Activated effector memory CD4-positive, alpha-beta T cell treated with anti-CD3 and anti-CD28 coated beads, Interleukin-2, amount 50 U/mL, for 16 hours (primary cell): ENCODE measurements at places on chromosomes 7 and 10.

DNA sequence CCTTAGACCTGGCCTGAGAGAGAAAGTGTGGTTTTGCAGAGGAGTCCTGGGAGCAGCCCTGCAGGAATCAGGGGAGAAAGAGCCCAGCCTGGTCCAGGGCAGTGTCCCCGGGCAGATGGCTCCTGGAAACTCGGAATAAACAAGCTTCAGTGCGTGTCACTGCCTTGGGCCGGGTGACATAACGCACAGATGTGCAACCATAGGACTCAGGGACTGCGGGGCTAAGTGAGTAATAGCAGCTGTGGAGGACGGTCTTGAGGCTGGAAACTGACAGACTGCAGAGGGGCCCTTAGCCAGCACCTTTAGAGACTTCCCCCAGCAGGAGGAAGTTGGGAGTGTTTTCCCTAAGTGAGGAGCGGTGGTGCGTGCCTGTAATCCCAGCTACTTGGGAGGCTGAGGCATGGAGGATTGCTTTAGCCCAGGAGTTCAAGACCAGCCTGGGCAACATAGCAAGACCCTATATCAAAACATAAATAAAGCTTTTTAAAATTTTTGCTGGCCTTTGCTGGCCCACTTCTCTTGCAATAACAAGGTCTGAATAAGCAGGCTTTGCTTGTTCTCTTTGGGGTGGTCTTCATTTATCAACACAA lies 5.3 kb upstream of the CLIP2 start:
- DNase-seq, result no peak

DNA sequence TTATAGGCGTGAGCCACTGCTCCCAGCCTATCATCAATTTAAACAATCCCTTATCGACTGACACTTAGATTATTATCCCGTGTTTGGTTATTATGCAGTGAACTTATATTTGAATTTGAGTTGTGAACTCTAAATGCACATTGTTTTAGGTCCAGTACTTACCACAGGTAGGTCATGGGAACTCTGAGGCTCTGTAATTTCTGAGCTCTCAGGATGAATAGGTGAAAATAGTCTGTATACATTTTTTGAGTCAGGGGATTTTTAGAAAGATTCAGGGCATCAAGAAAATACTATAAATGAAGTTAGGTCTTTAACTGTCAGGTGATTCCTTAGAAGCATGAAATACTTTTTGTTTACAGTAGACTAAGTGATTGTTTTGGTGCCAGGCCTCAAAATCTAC lies 8.8 kb downstream of the CCDC136 start:
- DNase-seq, result no peak

GRCh38 chr7:47763063-47763974 lies 181.4 kb upstream of the TNS3 start:
- no peak for DNase-seq

DNA sequence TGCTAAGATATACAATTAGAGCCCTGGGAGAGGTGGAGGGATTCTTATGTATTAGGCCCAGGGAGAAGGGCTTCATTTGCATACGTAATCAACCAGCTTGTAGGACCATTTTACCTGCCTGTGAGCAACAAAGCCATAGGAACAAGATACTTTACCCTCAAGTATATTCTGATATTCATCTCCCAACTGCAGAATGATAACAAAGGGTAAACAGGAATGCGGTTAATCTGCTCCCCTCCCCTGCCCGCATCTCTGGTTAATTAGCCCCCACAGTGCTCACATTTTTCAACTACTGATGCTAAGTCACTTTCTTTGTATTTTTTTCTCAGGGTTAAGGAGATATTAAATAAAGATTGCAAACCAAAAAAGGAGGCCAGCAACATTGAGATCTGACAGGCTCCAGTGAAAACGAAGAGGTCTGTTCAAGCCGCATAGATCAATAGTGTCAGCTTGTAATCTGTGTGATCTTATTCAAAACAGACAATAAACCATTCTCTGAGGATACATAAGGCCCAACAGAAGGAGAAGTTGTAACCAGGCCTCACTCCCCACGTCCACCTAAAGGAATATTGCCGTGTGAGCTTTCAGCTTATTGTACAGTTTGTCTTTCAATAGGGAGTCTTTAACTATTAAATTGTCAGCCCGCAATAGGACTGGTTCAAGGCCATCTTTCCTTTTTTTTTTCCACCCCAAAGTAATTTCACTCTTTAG lies 203.4 kb downstream of the RAPGEF5 start:
- DNase-seq, result no peak

GRCh38 chr7:134554417-134554966 lies 5.6 kb downstream of the AKR1B15 start:
- DNase-seq, result no peak

DNA sequence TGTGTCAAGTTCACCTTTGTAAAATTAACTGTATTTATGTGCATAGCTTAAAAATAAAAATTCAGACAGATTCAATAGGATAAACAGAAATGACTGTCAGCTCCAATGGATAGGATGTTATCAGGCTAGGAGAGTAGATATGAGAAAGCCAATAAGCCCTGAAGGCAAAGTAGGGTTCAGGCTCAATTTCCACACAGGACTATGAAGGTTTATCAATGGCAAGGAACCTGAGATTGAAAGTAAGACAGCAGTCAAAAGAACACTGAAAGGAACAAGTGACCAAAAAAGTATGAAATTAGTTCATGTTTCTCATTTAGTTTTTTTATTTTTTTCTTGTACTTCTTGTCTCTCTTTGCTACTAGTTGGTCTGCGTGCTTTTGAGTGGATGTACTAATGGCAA lies 121.4 kb downstream of the ELMO1 start:
- no peak for DNase-seq

DNA sequence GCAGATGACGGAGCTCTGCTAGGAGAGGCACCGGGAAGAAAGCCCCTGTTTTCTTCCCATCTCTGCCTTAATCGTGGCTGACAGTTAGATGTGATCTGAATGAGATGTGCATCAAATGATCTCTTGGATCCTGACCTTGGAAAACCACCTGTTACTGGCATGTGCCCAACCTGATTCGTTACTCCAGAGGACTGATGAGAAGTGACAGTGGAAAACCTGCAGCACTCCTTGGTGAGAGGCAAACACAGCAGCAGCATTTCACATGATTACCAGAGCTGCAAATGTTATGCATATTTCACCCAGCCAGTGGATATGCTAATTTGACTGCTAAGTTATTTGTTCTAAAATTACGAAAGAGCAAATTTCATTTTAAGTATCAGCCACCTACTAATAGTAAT lies 95.3 kb downstream of the PTPRN2 start:
- DNase-seq, result no peak

DNA sequence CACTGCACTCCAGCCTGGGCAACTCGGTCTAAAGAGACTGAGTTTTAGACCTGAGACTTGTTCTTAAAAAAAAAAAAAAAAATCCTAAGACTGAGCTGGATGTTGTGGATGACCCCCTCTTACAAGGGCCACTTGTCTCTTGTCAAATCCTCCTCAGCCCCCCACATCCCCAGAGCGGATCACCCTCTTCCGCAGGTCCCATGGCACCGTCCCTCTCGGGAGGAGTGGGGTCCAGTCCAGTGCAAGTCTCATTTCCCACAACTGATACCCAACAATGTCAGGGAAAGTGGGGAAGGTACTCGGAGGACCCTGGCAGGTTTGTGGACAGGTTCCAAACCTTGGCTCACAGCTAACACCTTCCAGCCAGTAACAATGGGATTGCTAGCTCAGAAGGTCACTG lies 100.3 kb downstream of the ELFN1 start:
- no peak for DNase-seq

- DNase-seq, result no peak
These were observed 136.5 kb downstream of the EPC1 start for GRCh38 chr10:32210306-32211045.

- DNase-seq, result no peak
These were observed 302.0 kb downstream of the ETV1 start for GRCh38 chr7:13687500-13687899.
